ENCODE measurements at places on chromosomes 7 and 10.

DNA sequence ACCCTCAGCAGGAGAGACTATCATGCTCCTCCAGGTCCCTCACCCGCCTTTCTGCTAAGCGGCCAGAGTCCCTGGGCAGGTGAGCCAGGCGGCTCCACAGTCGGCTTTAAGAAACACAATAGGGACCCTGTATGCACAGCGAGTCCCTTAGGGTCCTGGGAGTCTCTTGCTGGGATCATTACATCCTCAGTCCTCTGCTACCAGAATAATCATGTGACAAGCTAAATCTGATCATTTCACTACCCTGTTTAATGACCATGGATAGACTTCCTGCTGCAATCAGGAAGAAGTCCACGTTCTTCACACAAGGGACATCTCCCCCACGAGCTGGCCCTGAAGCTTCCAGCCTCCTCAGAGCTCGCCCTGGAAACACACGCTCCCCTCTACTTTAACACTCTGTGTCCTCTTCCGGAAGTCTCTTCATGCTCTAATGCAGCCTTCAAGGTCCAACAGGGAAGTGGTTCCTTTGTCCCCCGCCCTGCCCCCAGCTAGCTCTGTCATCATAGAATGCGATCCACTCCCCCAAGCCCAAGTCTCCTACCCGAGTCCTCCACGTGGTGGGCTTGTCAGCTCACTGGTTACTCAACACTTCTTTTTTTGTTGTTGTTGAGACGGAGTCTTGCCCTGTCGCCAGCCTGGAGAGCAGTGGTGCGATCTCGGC lies 101.5 kb downstream of the RNF216 start:
- no peak for DNase-seq

DNA sequence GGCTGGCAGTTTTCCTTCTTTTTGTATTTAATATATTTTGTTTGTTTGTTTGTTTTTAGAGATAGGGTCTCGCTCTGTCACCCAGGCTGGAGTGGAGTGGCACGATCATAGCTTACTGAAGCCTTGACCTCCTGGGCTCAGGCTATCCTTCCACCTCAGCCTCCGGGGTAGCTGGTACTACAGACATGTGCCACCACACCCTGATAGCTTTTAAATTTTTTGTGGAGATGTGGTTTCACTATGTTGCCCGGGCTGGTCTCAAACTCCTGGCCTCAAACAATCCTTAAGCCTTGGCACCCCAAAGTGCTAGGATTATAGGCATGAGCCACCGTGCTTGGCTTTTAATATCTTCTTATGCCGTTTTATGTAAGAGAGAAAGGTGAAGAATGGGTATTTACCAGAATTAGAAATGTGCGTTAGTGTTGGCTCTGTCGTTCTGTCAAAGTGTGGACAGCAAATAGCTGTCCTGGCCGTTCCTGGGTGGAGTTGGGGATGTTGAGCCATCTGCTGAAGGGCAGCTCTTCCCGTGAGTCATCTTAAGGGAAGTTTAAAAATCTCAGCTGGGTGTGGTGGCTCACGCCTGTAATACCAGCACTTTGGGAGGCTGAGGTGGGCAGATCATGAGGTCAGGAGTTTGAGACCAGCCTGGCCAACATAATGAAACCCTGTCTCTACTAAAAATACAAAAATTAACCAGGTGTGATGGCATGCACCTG lies 14.8 kb downstream of the OGDH start:
- DNase-seq: no peak

DNA sequence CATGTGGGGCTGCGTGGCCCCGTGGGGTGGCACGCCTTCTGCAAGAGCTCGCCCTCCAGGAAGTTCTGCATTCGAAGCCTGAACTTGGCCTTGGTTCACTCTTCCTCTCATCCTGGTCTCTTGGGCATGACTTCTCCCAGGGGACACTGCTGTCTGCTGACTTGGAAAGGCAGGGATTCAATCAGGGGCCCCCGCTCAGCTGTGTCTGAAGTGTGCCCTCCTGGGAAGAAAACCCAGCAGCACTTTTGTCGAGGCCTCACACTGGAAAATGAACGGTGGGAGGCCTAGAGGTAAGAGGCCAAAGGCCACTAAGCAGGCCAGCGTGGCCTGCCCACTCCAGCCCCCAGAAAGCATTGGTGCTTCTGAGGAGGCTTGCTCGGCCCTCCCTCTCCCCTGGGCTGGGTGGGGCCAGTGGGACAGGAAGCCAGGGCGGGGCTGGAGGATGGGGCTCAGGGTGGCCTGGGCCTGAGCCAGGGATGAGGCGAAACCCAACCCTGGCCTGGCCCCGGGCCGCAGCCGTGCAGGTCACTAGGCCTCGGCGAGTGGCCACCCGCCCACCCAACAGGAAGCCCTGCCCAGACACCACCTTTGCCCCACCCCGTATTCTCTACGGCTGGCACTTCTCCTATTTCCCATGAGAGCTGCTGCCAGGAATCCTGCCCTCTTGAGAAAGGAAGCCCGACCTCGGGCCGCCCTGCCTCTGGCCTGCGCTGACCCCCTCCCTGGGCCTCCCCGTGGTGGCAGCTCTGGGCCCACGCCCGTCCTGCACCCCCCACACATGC lies 81.1 kb downstream of the ZMIZ1 start:
- DNase-seq: no peak

DNA sequence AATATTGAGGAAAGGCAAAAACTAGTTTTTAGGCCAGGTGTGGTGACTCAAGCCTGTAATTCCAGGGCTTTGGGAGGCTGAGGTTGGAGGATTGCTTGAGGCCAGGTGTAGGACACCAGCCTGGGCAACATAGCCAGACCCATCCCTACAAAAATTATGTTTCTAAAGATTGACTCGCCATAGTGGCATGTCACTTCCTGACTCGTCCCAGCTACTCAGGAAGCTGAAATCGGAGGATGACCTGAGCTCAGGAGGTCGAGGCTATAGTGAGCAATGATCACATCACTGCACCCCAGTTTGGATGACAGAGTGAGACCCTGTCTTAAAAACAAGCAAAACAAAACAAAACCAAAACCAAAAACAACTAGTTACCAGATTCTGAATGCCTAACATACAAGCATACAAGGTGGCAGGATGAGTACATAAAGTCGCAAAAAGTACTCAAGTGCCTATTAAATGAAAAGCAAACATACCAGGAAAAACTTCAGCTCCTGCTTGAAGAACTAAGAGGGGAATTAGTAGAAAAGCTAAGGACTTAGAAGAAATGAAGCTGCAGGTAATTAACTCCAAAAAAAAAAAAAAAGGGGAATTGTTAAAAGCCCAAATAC lies 14.1 kb downstream of the ZNF398 start:
- DNase-seq: no peak

DNA sequence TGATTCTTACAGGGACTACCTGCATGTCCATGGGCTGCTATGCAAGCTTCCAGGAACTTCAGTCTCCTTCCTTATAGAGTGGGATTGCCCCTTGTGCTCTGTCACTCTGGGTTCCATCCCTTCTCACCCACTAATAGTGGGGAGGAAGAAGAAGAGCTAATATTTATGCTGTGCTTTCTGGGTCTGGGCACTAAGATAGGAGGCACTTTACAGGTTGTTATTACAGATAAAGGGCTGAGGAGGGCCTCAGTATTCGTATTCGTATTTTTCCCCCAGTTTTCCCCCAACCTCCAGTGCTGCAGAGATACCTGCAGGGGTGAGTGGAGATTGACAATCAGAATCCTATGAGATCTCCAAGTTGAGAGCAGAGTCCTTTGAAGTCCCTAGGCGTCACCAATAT lies 14.2 kb downstream of the HK1 start:
- no peak for DNase-seq

DNA sequence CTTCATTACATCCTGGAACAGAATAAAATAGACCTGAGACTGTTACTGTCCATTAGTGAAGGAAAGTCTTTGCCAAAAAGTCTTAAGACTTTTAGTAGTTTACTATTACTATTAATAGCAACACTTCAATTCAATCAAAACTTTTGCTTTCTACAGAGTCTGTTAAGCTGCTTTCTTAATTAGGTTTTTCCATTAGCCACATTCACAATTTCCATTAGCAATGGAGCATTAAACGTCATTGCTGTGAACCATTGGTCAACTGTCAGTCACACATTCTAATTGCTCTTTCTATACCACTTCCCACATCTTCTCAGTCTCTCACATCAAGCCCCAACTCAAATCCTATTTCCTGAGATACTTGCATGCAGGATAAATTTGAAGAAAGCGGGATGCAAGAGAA lies 736.6 kb upstream of the SORCS1 start:
- DNase-seq: no peak

GRCh38 chr10:121735263-121735662 lies 137.0 kb upstream of the FGFR2 start:
- no peak for DNase-seq

DNA sequence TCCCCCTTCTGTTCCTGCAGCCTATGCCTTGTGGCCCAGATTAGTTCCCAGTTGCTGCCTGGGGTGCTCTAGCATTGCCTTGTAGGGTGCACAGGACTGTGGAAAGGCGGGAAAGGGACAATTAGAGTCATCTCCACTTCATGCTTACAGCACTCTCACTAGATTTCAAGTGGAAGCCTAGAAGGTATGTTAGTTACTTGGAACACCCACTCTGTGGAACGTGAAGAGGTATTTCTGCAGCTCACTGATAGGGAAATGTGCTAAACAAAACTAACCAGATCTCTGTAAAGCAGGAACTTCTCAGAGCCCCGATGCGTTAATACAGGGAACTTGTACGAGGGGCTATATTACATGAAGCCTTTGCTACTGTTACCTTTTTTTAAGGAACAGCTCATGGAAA lies 19.4 kb downstream of the STMP1 start:
- DNase-seq: no peak

- DNase-seq: no peak
These were observed 2.6 kb downstream of the NKX6-2 start for GRCh38 chr10:132783165-132783939.

DNA sequence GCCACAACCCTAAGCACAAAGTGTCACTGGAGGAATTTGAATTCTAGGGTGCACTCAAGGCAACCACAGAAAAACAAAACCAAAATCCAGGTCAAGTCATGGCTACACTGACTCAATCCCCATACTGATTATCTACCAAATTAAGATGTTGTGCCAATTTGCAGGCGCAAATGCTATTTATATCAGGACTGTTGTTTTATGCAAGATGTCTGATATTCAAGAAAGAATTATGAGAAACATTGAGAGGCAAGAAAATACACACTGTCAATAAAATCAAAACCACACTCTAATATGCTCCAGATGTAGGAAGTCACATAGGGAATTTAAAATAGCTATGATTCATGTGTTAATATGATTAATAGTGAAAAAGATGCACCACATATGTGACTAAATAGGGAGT lies 141.3 kb upstream of the MINDY3 start:
- no peak for DNase-seq

- DNase-seq: no peak
These were observed 70.4 kb downstream of the PYROXD2 start for GRCh38 chr10:98344589-98345038.

DNA sequence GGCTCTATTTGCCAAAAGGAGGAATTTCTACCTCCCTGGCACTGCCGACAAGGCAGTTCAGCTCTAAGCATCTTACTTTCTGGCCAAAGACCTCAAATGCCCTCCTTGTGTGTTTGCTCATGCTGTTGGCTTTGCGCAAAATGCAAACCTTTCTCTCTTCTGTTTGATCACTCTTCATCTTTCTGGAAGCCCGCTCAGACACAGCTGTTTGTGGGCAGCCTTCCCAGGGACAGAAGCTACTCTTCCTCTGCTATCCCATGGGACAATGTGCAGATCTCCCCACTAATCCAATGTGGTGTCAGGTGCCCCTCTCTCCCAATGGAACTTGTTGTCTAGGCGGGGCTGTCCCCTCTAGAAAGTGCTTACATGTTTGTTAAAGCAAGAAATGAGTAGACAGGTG lies 278.7 kb downstream of the CCSER2 start:
- no peak for DNase-seq

DNA sequence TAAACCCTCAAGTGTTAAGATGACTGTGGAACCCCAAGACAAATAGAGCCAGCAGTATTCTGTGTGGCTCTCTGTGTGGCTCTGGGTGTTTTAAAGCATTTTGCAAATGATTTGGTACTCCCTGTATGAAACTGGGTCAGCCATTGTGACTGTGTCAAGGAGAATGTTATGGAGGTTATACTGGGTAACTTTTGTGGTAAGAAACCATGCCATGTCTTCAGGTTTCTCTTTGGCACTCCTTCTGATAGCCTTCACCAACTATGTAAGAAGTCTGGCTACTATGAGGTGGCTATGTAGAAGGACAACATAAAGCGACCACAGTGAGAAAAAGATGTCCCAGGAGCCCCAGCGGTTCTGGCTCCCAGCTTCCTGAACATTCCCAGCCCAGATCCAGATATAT lies 226.6 kb upstream of the RHOBTB1 start:
- DNase-seq: no peak

- DNase-seq: no peak
These were observed 603.0 kb downstream of the PTPRN2 start for GRCh38 chr7:157984423-157985163.

- DNase-seq: no peak
These were observed 24.3 kb upstream of the LAMB1 start for GRCh38 chr7:108027239-108027638.

- no peak for DNase-seq
These were observed 32.7 kb downstream of the DNMBP start for GRCh38 chr10:99976886-99977665.

GRCh38 chr7:48154792-48155413 lies 16.4 kb upstream of the ABCA13 start:
- DNase-seq: no peak

All from NCI-H2081 treated with DMSO at 0.1 percent for 48 hours (cell line).